ENCODE measurements at places on chromosomes 11 and 22.

- DNase-seq = no peak
Measured at GRCh38 chr11:47986742-47987141, 6.4 kb downstream of the PTPRJ start.

GRCh38 chr11:108167624-108168023 is 46.3 kb downstream of the ACAT1 start:
- no peak for DNase-seq

DNA sequence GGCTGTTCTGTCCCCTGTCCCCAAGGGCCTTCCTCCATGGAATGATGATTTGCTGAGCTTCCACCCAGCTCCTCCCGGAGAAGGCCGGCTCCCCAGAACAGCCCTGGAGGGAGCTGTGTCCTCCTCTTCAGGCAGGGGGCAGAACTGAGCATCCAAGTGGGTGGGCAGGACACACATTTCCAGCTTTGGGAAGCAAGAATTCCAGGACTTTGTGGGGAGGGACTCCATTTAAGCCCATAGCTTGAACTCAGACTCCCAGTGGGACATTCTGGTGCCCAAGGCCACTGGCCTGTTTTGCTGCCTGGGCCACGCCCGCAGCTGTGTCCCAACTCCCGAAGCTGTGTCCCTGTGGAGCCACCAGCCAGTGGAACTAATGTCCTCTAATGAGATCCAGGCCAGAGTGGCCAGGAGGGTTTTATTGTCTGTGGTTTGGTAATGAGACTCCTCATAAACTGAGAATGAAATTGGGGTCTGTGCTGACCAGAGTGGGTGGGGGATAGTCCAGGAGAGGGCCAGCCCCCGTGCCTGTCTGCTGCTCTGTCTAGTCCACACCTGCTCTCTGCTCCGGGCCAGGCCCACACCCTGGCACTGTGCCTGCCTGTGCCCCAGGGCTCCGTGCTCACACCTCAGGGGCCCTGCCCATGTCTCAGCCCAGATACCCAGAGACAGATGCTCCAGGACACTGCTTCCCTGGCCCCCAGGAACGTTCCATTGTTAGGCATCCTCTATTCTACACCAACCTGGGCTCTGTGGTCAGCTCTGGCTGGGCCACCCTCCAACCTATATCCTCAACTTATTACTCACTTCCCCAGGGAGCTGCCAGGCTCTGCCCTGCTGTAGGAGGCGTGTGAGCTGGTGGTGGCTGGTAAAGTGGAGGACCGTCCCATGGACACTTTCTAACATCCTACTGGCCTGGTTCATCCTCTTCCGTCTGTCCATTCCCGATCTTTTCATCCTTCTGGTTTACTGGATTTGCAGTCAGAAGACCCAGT is 7.6 kb downstream of the NECTIN1 start:
- no peak for DNase-seq

DNA sequence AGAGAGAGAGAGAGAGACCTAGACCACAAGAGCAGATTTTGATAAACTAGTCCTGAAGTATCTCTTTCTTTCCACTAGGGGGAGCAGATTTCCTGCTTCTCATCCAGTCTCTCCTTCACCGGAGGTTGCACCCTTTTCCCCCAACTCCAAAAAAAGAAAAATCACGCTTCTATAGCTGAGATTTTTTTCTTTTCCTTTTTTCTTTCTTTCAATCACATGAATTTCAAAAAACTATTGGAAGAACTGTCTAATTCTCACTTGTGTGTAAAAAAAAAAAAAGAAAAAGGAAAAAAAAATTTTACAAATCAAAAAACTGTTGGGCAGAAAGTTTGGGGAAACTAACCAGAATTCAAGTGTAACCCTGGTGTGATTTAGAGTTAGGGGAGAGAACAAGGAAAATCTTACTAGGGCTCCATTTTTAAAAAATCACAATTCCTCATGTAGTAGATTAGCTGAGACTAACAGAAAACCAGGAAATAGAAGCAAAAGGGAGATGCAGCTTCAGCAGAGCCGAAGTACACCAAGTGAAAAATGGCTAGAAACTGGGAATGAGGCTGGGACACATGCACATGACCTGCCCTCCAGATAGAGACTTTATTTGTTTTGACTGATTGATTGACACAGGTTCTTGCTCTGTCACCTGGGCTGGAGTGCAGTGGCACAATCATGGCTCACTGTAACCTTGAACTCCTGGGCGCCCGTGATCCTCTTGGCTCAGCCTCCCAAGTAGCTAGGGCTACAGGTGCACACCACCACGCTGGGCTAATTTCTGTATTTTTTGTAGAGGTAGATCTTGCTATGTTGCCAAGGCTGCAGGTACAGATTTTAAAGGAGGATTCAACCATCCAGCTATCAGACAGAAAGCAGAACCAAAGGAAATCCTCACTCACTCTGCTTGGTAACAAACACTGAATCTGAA is 27.1 kb downstream of the SDHD start:
- DNase-seq = no peak

- no peak for DNase-seq
Measured at GRCh38 chr22:39666926-39667325, 96.4 kb downstream of the CACNA1I start.

Measured in stimulated activated CD8-positive, alpha-beta memory T cell treated with anti-CD3 and anti-CD28 coated beads, Interleukin-15, amount 100 ng/mL, for 1 hour (primary cell).